ENCODE measurements at places on chromosomes 7 and 10. TPM values are rescaled to one million over a fixed set of nuclear protein-coding genes. Genes with fewer than 3 reads are reported as not detected.

VIPR2 gene
- 1.7 TPM for total RNA-seq

DNA sequence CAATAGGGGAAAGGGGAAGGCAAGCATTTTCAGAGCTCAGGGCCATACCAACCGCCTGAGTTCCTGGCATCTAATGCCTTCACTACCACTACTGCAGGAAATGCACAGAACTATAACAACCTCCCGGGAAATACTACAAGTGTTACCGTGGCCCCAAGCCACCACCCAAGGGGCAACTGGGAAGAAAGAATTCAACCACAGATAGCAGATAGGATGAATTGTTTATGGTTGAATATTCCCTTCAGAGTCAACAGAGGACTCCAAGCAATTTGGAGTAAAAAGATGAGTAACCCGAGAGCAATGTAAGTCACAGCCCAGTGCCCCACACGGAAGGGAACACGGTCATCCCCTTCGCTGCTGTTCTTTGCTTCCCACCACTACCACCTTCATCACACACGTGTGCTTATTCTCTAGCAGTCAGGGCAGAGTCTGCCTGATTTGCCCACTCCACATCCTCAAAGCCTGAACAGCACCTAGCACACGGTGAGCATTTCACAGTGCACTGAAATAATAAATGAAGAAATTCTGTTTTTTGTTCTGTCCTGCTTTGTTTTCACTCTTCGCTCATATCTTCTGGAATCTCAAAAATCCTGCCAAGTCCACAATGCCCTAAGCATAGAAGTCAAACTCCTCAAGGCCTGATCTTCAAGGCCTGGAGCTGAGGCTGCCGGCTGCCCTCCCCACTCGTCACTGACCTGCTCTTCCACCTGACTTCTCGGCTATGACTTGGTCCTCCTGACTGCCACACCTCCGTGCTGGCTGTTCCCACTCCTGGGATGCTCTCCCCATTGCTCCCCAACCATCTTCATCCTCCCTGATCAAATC lies 221.1 kb downstream of the KCNMA1 start:
- DNase-seq: no peak

DNA sequence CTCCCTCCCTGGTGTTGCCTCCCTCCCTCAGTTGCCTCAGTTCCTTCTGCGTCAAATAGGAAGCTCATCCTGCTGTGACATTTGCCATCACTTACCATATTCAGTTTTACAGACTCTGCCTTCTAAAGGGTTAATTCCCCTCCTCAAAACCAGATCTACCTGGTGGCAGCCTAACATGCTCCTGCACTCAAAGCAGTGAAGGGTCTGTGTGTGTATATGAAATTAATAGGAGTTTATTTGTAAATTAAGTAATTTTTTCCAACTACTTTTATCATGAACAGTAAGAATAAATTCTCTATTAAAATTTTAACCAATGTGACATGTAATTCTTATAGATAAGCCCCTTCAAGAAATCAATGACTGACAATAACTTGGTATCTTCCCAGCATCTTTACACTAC lies 158.6 kb upstream of the INSYN2A start:
- no peak for DNase-seq

SRRM3 gene
- 0.09 TPM for total RNA-seq

DNA sequence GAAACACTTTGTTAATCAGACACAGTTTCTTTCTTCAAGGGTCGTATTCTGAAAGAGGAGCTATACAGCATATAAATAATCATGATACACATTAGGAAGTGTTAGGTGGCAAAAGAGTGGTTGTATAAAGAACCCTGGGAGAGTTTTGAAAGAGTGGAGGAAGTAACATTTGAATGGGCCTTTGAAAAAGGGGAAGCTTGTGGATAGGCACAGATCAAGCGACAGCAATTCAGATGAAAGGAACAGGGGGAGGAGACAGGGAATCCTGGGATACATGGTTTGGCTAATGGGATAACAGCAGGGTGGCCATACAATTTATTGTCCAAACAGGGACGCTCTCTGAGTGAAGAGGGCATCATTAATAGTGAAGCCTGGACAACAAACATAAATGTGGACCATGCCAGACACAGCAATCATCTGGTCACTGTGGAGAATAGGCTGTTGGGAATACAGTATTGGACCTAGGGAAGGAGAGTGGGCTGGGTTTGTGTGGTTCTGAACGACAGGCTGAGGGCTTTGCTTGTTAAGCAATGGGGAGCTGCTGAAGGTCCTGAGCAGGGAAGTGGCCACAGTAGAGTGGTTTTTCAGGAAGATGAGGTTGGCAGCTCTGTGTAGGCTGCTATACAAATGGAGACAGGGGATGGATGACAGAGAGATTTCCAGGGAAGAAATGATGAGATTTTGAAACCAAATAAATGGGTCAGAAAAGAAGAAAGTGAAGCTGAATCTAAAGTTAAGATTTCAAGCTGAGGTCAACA lies 75.9 kb downstream of the ICA1 start:
- DNase-seq: no peak

ARMC3 gene
- not detected for total RNA-seq

Data from activated CD4-positive, alpha-beta T cell treated with anti-CD3 and anti-CD28 coated beads, Interleukin-2, amount 10 ng/mL, durations not matched to agents 24 days and 14 days (primary cell).